ENCODE measurements at places on chromosomes 7 and 10.

DNA sequence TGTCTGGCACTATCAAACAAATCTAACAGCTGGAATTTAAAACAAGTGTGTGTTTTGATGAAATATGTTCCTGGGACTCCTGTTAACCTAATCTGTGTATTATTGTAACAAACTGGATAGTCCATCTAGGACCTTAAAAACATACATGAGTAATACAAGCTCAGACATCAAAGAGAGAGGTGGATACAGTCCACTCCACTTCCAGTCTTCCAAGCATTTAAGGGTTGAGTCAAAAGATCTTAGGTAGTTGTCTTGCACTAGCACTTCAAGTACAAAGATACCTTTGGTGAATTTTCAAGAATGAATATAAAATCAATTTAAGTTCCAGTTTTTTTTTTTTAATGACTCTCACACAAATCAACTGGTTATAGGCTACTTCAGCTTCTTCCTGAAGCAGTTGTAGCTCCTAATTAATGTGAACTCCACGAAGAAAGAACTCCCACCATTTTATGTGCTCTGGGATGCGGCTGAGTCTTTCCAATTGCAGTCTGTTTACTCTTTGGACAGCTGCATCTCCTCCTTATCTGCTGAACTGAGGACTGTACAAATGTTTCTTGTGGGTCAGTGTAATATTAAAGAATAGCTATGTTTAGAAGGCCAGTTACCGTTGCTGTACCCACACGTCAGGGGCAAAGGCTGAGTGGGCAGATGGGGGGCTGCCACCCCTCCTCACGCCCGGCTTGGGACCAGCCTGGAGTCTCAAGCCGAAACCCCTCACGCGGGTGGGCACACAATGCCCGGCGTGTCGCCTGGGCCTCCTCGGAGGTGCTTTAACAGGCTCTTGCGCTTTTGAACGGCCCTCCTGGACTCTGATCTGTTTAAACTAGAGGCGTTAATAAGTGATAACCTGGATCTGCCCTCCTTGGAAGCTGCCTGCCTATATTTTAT lies 2.9 kb upstream of the IGF2BP3 start:
- DNase-seq, result no peak

- no peak for DNase-seq
Observed at GRCh38 chr7:80175744-80176143, 41.1 kb downstream of the GNAI1 start.

DNA sequence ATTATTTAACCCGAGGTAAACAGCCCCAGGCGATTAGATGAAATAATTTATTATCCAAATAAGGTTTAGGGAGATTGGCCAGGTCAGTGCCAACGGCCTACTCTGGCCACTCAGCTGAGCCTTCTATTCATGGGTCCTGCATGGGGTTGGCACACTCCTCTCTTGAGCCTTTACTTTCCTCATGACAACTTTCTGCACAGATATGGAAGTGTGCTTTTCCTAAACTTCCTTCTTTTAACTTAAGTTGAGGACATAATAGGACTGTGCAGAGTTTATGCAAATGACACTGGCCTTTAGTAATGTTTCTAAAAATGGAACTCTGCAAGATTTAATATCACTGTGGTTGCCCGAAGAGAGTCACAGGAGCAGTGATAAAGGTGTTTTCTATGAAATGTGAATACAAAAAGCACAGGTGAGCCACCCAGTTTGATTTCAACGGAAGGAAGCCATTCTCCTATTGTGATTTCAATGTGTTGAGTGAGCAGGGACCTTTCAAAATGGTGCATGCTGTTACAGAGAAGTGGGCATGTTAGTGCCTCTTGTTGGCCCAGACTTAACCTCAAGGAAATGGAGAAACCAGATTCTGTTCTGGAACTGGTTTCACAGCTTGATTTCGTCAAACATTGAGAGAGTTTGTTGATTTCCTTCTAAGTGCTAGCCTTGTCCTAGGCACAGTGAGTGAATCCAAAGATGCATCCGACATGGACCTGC lies 55.7 kb downstream of the LYZL2 start:
- no peak for DNase-seq

DNA sequence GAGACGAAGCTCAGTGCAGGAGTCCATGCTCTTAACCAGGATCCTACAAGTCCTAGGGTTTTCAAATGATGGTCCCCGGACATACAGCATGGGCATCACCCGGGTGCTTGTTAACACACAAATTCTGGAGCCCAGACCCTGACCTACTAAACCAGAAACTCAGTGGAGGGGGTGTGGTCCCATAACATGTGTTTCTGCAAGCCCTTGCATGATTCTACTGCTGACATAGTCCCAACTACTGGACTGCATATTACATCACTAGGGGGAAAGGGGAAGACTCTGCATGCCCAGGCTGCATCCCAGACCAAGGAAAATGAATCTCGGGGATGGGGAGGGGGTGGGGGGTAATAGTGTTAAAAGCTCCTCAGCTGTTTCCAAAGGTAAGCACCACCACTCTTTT lies 40.3 kb downstream of the GRB10 start:
- no peak for DNase-seq

- DNase-seq, result no peak
Observed at GRCh38 chr7:95253986-95254385, 70.3 kb downstream of the PON1 start.

DNA sequence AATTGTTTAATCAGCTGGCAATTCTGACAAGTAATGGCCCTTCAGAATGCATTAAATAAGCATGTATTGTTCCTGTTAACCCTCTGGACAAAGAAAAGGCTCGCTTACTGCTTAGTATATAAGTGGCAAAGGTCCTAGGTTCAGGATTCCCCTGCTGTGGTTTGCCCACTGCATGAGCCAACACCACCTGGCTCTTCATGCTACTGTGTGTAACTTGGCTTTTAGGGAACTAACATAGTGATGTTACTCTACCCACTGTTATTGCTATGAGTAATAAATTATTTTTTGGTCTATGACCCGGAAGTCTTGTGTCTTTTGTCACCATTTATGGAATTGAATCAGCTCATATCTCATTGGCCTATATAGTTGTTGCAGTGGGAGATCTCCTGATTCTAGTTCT lies 791.7 kb upstream of the PHF14 start:
- no peak for DNase-seq

DNA sequence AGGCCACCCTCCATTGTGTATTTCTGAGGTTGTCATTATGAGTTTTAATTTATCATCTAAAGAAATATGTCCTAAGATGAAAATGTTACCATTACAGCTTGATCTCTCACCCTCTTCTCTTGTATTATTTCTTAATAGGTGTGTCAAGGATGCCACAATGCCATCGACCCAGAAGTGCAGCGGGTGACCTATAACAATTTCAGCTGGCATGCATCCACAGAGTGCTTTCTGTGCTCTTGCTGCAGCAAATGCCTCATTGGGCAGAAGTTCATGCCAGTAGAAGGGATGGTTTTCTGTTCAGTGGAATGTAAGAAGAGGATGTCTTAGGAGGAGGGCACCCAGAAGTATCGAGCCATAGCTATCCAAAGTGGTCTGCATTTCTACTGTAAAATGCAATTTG lies 46.8 kb downstream of the TES start:
- DNase-seq, result no peak

DNA sequence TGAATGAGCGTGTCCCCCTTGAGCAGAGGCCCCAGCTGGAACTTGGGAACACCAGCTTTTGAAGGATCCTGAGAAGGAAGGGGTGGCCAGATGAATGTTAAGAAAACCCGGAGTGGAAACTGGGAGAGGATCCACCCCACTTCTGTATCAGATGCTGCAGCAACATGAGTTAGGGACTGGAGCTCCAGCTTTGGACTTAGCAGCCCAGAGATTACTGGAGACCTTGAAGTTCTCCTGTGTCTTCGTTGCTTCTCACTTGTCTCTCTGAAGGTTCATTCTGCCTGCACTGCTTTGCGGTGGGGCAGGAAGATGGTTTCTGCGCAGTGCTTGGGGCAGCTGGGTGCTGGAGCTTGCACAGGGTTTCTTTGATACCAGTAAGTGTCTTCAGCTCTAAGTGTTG lies 9.3 kb downstream of the TMEM248 start:
- no peak for DNase-seq

DNA sequence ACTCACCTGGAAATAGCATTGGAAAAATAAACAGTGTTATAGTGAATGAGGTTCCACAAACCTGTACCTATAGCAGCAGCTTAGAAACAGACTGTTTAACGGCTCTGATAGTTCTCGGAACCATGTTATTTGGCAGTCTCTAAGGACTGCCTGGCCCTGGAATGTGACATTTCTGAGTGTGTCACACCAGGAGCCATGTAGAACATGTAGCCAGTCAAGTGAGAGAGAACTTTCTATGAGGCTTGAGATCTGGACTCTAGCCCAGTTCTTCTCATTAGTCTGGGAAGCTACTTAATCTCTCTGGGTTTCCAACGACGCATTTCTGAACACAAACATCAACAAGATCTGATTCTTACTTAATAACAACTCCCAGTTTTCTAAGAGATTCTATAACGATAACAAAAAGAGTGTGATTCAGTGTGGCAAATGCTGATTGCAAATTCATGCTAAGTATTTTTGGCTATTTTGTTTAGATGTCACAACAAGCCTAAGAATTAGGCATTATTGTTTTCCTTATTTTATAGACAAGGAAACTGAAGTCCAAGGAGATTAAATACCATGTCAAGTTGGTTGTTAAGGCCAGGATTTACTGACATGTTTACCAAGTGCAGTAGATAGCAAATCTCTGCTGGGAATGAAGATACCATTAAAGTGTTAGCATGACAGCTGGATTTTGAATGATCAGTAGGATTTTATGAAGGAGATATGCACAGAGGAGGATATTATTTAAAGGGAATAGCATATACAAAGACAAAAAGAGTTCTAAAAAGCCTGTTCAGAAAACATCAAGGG lies 47.2 kb downstream of the APBB1IP start:
- no peak for DNase-seq

DNA sequence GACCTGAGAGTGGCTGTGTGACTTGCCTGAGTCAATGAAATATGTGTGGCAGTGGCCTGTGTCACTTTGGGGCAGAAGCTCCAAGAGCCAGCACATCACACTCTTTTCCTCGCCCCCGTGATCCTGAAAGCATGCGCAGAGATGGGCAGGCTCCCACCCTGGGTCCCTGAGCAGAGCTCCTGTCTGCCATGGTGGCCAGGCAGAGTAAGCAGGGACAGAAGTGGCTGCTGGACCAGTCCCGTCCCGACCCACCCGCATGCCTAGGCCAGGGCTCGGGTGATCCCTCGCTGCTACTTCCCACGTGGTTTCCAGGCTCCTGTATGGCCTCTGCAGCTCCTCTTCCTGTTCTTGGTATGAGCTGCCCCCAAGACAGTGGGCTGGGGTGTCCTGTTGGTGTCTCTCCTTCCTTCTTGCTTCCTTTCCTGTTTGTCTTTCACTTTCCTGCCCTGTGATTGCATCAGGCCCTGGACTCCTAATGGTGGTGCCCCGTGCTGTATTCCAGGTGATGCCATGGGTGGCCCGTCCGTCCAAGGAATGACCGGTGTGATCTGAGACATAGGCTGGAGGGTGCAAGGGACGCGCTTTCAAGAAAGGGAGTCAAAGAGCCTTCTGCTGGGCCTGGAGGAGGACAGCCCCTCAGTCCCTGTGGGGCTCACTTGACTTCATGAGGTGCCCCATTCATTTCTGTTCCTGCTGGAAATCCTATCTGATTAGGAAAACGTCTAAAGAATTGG lies 71.4 kb upstream of the SHH start:
- DNase-seq, result no peak

DNA sequence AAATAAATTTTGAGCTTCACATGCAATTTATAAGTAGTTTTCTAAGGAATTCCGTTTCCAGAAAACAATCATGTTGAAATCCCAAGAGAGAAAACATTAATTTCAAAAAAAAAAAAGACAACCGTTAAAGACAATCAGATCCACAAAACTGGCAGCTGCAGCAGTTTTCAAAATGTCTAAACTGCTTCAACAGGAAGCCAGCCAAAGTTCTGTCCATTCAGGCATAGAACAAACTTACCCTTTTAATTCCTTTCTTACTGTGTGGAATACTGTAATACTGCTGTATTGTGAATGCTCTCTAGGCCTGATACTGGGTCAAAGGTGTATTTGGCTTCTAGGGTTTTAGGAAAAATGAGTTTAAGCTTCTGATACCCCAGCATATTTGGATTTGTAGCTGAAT lies 31.6 kb downstream of the HOXA1 start:
- no peak for DNase-seq

DNA sequence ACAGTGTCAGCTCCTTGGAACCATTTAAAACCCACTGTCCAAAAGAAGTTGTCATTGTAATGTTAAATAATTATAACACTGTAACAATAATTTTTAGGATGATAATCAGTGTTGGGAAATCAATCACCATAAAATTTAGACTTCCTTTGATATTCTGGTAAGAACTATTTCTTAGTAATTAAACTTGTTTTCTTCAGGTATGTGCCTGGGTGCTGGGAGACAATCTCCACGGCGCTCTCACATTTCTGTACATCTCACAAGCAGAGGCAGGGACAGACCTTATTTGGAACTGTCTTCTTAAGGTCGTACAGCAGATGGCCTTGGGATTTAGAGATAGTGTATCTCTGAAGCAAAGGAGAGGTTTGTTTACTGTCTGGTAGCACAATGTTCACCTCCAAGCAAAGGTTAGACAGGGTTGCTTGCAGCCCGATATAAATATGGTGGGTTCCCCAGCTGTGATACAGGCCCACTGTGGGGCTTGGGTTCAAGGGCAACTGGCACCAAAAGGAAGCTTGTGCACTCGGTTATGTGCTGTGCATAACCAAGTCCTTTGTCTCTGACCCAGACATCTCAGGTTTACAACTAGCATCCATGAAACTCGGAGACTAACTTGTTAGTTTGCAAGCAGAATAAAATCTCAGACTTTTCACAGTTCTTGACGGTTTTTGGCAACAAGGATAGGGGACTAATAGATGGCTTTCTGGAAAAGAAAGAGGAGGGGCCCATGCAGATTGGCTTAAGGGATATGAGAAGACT lies 125.5 kb downstream of the RNF32 start:
- DNase-seq, result no peak

- DNase-seq, result no peak
Observed at GRCh38 chr10:127044186-127044585, 139.0 kb downstream of the DOCK1 start.

- no peak for DNase-seq
Observed at GRCh38 chr10:69577268-69578232, 4.3 kb upstream of the NEUROG3 start.

GRCh38 chr10:44394696-44395381 lies 9.9 kb upstream of the CXCL12 start:
- DNase-seq, result no peak

- no peak for DNase-seq
Observed at GRCh38 chr7:116522247-116522646, 2.6 kb upstream of the CAV1 start.

- no peak for DNase-seq
Observed at GRCh38 chr10:123743441-123744223, 77.5 kb downstream of the GPR26 start.

DNA sequence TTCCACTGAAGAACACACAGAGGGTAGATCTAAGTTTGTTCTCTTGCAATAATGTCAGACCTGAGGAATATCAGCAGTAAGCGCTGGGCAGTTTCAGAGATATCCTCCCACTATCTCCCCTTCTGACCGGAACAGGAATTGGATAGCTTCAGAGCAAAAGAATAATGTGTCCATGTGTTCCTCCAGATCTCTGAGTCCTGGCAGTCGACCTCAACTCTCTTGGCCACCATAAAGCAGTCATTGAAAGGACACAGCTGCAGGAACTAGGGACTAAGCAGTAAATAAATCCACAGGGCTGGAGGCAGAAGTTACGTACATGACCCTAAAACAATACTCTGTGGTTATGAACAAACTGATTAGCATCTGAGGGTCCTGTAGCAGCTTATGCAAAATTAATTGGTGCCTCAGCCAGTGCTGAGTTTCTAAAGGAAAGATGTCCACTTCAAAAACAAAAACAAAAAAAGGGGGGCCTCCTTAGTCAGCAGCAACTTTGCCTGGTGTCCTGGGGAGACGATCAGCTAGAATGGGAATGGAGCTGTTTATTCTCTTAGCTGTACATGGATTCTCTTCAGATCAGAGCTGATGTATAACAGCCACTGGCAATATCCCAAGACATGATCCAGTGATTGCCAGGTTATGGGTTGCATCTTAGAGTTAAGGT lies 6.4 kb upstream of the PRTFDC1 start:
- DNase-seq, result no peak

Measured in CD4-positive, alpha-beta T cell treated with Interleukin-12 subunit alpha and Interleukin-12 subunit beta, for 1 hour (primary cell).